Left hindlimb (tissue), 1 donor: ENCODE measurements at places on chromosomes 11 and 22.

DNA sequence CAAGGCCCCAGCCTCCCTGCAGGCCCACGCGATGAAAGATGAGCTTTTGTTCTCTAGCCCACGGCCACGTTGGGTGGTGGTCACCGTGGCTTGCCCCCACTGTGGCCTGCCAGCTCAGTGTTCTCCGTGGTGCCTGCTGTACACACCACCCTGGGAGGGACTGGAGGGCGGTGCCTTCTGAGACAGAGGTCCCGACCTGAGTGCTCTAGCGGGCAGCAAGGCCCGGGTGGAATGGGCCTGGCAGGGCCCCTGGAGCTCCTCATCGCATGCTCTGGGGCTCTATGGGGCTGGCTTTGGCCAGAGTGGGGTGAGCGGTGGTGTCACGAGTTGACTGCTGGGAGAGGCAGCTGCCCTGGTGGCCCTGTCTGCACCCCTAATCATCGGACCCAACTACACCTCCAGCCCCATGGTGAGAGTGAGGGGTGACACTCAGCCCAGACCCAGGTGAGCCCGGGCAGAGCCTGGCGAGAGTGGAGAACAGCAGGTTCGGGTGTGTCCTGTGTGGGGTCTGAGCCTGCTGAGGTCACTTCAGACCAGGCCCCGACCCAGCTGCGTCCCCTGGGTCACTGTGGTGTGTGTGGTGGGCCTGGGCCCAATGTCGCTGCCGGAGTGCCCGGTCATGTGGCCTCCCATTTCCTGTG is 541.9 kb downstream of the TBC1D22A start:
- DNase-seq = no peak

- DNase-seq = no peak
These were observed 741 bp upstream of the NAV2 start for GRCh38 chr11:19711911-19712280.

GRCh38 chr11:93005239-93005638 is 35.8 kb downstream of the MTNR1B start:
- peak; percentile 56 for DNase-seq

- no peak for DNase-seq
These were observed 8.1 kb downstream of the APIP start for GRCh38 chr11:34907934-34908593.

DNA sequence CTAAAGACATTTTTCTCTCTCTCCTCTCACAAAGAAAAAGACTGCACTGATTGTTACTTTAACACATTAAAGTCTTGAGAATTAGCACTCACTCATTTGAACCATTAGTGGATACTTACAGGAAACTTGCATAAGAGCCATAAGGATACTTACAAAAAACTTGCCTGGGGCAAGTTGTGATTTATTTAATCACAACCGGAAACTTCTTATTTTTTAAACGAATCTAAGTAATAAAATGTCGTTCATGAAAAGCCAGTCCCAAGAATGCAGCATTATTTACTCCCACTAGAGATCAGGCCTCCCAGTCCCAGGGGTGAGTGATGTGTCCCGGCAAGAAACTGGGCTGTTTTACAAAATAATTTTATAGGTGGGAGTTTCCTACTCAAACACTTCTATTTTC is 59.3 kb upstream of the TTC12 start:
- DNase-seq = no peak
